ENCODE measurements at places on chromosomes 5 and 9.

GRCh38 chr5:177472460-177473442 is 683 bp downstream of the DBN1 start:
- peak; percentile 25 for DNase-seq

GRCh38 chr5:14110680-14111079 is 32.5 kb upstream of the TRIO start:
- no peak for DNase-seq

DNA sequence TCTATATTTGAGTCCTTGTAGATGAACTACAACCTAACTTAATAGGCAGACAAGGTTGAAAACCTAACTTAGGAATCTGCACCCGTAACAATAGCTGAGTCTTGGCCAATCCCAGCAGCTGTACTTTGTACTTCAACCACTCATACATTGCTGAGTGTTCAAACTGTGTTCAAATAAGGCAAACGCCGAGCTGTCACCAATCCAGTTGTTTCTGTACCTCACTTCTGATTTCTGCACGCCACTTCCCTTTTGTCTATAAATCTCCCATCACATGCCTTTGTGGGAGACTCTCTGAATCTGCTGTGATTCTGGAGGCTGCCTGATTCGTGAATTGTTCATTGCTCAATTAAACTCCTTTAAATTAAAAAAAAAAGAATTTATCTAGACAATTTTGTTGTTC is 167.8 kb upstream of the TUT7 start:
- no peak for DNase-seq

- DNase-seq, result no peak
Observed at GRCh38 chr9:34783951-34784487, 74.1 kb upstream of the CCL21 start.

GRCh38 chr5:151630088-151630487 is 39.0 kb upstream of the FAT2 start:
- no peak for DNase-seq

DNA sequence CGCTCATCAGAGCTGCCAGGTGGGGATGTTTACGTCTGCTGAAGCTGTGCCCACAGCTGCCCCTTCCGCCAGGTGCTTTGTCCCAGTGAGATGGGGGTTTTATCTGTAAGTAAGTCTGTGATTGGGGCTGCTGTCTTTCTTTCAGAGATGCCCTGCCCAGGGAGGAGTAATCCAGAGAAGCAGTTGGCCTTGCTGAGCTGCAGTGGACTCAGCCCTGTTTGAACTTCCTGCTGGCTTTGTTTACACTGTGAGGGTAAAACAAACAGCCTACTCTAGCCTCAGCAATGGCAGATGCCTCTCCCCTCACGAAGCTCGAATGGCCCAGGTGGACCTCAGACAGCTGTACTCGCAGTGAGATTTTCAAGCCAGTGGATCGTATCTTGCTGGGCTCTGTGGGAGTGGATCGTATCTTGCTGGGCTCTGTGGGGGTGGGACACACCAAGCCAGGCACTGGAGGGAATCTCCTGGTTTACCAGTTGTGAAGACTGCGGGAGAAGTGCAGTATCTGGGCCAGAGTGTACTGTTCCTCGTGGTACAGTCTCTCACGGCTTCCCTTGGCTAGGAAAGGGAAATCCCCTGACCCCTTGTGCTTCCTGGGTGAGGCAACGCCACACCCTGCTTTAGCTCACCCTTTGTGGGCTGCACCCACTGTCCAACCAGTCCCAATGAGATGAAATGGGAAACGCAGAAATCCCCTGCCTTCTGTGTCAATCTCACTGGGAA is 530.1 kb upstream of the DMAC1 start:
- DNase-seq, result peak; percentile 20

DNA sequence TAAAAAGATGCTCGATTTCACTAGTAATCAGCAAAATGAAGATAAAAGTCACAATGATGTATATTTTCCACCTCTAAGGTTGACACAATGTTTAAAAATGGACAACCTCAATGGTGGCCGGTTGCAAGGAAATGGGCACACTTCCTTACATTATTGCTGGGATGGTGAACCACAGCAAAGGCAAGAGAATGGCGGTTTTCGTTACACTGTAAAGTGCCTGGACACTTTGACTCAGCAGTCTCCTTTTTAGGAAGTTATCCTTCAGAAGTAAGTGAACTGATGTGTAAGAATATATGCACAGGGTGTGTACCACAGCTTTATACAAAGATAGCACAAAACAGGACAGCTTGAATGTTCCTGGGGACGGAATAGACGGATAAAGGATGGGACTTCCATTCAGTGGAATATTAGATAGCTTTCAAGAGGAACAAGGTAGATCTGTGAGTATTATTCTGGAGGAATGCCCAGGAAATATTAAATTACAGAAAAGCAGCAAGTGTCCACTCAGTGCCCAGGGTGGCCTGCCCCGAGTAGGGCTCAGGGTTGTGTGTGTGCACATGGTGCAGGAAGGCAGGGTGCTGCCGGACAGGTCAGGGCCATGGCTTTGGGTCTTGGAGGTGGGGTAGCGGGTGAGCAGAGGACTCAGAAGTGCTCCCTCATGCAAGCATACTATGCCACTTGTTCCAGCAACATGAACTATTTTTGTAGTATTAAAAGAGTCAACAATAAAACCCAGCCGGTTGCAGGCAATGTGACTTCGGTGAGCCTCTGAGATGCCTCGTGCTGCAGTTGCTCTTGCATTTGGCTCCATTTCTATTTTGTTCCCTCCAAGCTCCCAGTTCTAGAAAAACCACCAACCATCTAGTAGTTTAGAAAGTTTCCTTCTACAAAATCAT is 24.5 kb downstream of the GADD45G start:
- DNase-seq, result no peak

DNA sequence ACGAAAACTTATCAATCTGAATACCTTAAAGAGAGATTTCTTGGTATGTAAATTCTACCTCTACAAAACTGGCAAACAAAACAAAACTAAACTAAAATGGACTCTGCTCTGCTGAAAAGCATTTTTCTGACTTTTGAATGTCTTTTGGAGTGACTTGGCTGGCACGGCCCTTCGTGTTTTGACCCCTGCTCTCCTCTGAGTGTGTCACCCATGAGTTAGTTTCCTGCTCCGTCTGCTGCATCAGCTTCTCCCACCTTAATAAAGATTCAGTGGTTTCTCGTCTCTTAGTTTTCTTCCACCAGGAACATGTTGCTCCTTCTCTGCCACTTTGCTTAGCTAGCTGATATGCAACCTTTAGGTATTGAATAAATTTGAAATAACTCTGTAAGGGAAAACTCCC is 1084.0 kb upstream of the CDH18 start:
- no peak for DNase-seq

- DNase-seq, result no peak
Observed at GRCh38 chr5:169534311-169534880, 49.2 kb upstream of the SPDL1 start.

- DNase-seq, result peak; percentile 22
Observed at GRCh38 chr5:117455236-117456233, 880.9 kb upstream of the SEMA6A start.

DNA sequence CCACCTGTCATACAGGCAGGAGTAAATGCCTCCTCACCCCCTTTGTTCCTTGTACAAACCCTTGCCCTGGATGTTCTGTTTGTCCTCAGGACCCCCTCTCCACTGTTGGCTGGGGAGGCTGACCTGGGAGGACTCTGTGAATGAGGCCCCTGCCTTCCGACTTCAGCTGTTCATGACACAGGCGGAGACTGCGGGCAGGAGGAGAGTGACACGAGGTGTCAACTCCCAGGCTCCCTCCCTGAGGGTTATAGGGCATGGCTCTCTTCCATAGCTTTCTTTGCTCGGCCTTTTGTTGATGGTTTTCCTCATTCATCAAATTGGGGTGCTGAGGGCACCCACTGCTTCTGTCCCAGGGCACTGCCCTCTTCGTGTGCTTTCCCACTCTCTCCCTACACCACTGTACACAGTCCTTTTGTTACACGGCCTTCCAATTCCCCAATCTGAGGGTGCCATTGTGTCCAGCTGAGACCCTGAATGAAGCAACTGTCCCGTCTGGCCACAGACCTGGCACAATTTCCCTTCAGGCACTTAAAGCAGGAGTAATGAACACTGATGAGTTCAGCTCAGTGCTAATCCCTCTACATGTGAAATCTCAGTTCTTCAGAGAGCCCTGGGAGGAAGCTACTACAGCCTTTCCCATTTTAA is 33.8 kb downstream of the KCNIP1 start:
- DNase-seq, result no peak

GRCh38 chr9:97740848-97741821 is 44.0 kb upstream of the XPA start:
- no peak for DNase-seq

- DNase-seq, result no peak
Observed at GRCh38 chr5:40355846-40356245, 323.9 kb upstream of the PTGER4 start.

GRCh38 chr5:94751460-94751859 is 133.0 kb downstream of the SLF1 start:
- DNase-seq, result no peak

DNA sequence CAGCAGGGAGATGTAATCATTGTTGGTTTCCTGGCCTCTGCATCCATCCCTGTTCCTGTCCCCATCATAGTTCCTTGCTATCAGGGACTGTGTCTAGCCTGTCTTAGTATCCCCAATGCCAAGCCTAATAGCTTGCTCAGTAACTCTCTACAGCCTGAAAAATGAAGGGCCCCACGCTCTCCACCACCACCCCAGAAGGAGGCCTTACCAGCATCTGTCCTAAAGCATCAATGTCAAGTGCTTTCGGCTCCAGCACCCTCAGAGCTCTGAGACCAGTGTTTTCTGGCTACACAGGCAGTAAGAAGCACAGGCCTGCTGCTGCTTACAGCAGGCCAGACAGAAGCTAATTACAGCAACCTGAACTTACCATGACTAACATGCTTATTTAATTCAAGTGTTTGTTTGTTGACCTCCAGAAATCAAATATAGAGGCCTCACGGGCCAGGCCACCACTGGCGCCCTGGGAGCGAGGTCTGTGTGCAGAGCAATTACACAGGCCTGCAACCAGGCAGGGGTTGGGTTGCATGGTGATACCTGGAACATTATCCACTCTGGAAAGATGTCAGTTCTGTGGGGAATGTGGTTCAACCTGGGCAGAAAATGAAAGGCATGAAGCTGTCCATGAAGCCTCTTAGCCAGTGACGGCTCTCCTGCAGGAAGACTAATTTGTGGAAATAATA is 124.3 kb downstream of the SLC1A3 start:
- DNase-seq, result no peak

DNA sequence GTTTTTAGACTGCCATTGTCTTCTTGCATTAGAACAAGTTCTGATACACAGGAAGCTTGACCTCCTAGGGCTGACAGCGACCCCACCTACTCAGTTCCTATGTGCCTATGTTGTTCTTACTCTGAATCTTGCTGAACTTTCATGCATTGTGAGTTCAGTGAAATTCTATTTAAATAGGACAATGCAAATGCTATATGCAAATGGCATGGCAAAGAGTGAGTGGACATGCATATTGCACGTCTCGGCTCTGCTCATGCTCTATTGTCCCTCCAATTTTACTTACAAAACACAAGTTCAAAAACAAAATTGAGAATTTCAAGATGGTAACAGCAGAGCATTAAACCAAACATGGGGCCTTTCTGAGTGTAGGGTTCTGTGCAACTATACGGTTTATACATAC is 5.3 kb upstream of the DCP2 start:
- no peak for DNase-seq

GRCh38 chr5:56964173-56964572 is 12.2 kb upstream of the MIER3 start:
- no peak for DNase-seq

- DNase-seq, result no peak
Observed at GRCh38 chr5:1729641-1730486, 69.8 kb downstream of the MRPL36 start.

DNA sequence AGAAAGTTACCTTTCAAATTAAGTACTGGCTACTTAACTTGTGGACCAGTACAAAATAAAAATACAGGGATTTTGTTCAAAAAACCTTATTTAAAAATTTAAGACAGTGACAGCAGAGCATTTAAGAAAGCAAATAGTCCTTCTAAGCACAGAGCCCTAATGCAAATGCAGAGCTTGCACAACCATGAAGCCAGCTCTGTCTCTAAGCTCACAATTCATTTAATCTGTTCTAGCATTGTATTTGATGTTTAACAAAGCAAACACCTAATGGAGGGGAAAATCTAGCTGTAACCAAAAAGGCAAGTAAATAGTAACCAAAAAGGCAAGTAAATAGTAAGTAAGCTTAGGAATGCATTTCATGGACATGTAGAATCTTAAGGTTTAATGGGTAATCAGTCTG is 138.7 kb upstream of the GHR start:
- no peak for DNase-seq

GRCh38 chr9:132538071-132538470 is 44.3 kb upstream of the BARHL1 start:
- no peak for DNase-seq

GRCh38 chr5:110159202-110159601 is 469.5 kb downstream of the MAN2A1 start:
- DNase-seq, result no peak

- no peak for DNase-seq
Observed at GRCh38 chr5:96144289-96144688, 182.6 kb upstream of the ELL2 start.

DNA sequence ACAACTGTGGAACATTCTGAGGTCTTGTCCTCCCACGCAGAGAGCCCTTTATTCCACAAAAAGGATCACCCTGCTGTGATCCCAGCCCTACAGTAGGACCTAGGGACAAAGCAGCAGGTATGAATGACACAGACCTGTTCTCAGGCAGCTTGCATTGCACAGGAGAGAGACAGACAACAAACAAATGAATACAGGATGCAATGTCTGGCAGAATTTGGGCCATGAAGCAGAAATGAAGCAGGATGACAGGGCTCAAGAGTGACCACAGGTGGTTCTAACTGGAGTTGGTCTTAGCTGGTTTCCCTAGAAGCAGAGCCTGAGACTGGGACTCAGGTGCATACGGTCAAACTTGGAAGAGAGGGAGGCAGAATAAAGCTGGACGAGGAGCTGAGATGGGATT is 388.8 kb downstream of the CDK5RAP2 start:
- DNase-seq, result no peak

- DNase-seq, result no peak
Observed at GRCh38 chr5:44294516-44294915, 94.7 kb downstream of the FGF10 start.

DNA sequence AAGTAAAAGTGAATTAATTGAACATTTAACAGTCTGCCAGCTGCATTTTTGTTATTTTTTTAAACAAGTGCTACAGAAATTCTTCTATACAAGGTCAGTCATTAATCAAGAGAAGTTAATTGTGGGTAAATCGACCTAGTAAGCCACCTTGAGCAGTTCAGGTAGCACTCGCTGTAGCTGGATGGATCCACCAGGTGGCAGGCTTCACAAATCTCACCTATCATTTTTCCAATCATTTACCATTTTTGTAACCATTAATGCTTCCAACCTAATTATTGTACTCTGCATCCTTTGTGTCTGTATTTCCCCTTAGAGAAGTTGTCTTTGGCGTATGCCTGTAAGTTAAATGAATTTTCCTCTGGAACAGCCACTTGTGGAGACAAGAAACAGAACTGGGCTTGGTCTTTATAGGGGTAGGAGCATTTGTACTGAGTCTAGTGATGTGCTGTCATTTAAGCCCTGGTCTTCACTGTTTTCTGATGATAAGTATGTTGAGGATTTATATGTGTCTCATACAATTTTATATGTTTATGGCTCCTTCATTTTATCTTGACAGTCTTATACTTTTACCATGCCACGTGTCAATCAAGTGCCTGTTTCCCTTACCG is 39.5 kb downstream of the CD180 start:
- peak; percentile 22 for DNase-seq

Data from HepG2 (cell line).